ENCODE measurements at places on chromosomes 3 and 15.

DNA sequence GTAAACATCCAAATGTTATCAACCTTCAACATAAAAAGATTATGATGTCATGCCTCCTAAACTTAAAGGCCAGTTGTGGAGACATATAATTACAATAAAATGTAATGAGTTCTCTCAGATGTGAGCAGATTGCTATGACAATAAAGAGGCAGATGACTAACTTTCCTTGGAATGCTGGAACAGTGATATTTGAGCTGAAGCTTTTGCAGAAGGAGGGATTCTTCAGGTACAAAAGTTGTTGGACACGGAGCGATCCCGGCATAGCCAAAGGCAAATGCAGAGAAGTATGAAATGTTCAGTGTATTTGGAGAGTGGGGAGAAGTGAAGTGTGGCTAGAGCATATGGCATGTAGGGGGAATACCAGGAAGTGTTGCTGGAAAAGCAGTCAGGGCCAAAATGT lies 520.1 kb downstream of the FGF12 start:
- no peak for DNase-seq

GRCh38 chr3:184816614-184817013 lies 4.6 kb downstream of the VPS8 start:
- no peak for DNase-seq

GRCh38 chr3:105791131-105791530 lies 77.7 kb downstream of the CBLB start:
- no peak for DNase-seq

- DNase-seq: no peak
These were observed 406.9 kb upstream of the ADAMTS9 start for GRCh38 chr3:65094723-65095122.

Data from T-helper 9 cell (primary cell).